CD4-positive, alpha-beta T cell treated with Interleukin-15 for 4 hours (primary cell): ENCODE measurements at places on chromosomes 2 and 18.

DNA sequence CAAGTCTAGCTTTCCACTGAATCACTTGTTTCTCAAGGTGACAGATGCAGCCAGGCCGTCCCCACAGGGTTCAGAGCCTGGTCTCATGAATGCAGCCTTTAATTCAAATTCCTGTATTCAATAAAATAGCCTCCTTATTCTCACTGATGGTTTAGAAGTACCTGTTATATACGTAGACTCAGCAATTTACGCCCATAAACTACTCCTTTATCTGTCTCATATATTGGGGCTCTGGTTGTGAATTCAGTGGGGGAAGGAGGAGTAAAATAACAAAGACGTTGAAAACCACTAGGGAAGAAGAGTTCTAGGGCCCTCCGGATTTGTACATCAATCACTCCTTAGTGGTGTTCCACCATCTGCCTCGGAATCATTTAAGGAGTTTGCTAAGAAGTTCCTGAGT, 1.7 kb downstream of the OBSL1 start:
- DNase-seq, result no peak

DNA sequence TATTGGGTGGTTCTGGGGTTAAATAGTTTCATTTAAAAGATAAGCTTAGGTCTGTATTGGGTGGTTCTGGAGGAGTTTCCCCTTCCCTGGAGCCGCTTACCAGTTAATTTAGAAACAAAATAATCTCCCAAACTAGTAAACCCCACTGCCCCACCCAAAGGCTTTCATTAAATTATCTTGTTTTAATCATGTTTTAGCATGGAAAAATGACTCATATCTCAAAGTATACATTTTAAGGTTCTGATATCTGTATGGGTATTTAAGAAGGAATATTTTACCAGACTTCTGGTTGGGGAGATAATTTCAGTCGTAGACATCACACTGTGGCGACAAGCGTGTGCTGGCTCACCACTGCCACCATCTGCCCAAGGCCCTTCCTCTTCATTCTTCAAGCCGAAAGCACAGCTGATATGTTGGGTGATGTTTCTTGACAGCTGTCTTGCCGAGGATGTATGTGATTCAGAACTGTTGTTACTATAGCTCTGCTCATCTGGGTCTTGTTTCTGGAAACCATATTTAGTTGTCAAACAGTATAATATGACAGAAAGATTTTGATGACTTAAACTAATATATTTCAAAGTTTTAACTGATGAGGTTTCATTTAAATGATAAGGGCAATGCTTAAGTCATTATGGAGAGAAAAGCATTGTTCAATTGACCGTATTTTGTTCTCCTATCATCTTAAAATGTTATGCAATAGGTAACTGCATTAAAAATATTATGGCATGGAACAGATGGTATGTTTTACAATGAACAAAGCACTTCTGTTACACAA, 5.1 kb downstream of the FIGLA start:
- DNase-seq, result peak; percentile 23

- no peak for DNase-seq
These were observed 491.2 kb downstream of the SUCLG1 start for GRCh38 chr2:83967854-83968253.

- no peak for DNase-seq
These were observed 84.7 kb downstream of the GLI2 start for GRCh38 chr2:120820263-120820952.

GRCh38 chr2:58886009-58886408, 644.9 kb upstream of the FANCL start:
- no peak for DNase-seq

- no peak for DNase-seq
These were observed 117.4 kb upstream of the ID2 start for GRCh38 chr2:8564475-8564874.

DNA sequence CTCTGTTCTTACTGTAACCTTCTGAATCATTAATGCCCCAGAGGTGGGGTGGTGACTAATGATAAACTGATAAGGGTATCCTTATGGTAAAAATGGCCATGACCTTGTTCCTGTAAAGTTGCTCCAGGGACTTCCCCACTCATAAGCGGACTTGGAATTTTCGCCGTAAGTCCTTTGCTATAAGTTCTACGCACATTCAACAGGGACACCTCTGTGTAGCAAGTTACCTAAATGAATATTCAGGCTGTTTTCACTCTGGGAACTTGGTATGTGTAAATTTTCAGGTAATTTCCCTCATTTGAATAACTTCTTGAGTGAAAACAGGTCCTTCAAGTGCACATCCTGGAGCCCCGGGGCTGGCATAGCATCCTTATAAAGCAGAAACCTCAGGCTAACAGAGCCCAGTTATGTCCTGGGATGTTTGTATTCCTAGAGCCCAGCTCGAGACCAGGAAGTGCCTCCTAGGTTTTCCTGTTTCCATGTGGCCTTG, 9.4 kb upstream of the AGFG1 start:
- no peak for DNase-seq

GRCh38 chr2:29397713-29398112, 282.5 kb downstream of the CLIP4 start:
- no peak for DNase-seq

DNA sequence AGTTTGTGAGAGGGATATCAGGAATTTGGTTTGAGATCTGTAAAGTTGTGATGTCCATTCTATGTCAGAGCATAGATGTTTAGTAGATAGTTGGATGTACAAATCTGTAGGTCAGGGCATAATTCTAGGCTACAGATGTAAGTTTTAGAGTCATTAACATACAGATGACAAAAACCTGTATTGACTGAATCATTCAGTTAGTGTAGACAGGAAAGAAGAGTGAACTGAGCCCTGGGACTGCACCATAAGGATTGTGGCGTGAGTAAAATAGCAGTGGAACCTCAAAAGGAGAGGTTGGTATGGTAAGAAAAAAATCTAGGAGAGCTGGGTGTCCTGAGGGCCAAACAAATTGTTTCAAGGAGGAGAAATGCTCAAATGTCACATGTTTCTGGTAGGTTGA, 73.1 kb upstream of the RPRM start:
- DNase-seq, result no peak

- DNase-seq, result no peak
These were observed 93.4 kb downstream of the PARD3B start for GRCh38 chr2:204638471-204639194.

DNA sequence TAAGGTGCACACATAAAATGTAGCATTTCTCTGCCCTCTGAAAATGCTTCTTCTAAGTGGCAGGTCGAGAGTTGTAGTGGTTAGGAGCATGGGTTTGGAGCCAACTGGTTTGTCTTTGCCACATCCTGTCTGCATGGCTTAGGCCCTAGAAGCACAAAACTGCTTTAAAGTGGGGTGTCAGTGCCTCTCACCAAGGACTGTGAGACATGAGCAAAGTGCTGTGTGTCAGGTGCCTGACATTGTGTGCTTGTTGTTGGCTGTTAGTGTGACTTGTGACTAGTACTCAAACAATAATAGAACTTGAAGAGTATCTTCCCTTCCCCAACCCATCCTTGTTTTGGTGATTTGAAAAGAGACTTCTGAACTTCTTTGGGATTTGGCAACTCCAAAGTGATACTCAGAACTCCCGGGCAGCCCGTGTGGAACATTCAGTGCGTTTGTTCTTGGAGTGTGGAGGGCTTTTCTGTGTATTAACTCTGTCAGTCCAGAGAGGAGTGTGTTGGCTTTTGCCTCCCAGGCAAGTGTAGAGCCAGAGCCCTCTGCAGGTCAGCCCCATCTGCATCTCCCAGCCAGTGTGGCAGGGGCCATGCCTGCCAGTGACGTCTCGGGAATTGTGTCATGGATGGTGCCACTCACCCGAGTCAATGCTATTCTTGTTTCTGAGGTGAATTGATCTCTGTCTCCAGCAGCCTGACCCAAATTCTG, 5.0 kb downstream of the MGAT5 start:
- peak; percentile 78 for DNase-seq

GRCh38 chr2:136214307-136215200, 96.6 kb upstream of the CXCR4 start:
- DNase-seq, result no peak

- DNase-seq, result no peak
These were observed 185.6 kb upstream of the COPS8 start for GRCh38 chr2:236899950-236900640.

- no peak for DNase-seq
These were observed 11.0 kb downstream of the CCBE1 start for GRCh38 chr18:59686260-59686659.

GRCh38 chr2:27891673-27892105, 1.2 kb downstream of the BABAM2 start:
- no peak for DNase-seq

GRCh38 chr2:42794271-42795046, 2.1 kb upstream of the HAAO start:
- no peak for DNase-seq

DNA sequence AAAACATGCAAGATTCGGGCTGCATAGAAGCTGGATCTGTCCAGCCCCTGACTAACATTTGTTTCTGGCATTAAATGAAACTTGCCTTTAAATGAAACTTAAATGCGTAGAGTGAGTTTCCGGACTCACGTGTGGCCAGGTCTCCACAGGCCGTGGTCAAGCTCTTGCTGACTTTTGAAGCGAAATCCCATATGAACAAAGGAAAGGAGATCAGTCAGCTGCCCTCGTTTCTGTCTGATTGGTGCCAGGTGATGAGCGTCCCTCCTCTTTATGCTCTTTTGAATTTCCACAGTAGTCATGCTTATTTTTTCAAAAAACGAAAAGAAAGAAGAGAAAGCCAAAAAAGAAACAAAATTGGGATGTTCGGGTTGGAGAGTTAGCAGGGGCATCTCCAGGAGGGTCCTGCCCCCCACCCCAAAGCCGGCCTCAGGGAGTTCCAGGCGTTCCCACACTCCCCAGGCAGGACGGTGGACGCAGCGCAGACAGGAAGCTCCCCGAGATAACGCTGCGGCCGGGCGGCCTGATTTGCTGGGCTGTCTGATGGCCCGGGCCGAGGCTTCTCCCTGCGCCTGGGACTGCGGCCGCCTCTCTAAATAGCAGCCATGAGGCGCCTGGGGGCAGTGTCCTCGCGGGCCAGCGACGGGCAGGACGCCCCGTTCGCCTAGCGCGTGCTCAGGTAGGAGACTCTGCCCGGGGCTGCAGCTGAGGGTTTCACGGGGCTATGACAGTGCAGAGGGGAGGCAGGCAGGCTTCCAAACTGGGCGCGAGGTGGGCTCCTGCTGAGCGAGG, at the start of gene COLEC11:
Gene COLEC11 (plus strand): TSS at position 620 of the 789 bp plus-strand sequence. CDS start 9,229 bp downstream, outside the sequence.
- DNase-seq, result no peak

DNA sequence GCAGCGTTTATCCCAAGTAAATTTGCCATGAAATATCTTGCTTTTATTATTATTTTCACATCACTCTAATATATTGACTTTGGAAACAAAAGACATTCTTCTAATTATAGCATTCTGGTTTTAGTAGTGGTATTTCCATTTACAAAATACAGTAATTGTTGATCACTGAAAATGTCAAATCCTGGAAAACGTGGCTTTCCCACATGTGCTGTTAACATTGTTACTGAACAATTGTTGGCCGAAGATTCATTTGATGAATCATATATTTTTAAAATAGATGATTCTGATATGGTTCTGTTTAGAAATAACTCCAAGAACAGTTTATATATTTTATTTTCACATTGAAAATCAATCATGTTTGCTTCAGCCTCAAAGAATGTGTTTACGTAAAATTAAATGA, 32.9 kb downstream of the SP140 start:
- no peak for DNase-seq

DNA sequence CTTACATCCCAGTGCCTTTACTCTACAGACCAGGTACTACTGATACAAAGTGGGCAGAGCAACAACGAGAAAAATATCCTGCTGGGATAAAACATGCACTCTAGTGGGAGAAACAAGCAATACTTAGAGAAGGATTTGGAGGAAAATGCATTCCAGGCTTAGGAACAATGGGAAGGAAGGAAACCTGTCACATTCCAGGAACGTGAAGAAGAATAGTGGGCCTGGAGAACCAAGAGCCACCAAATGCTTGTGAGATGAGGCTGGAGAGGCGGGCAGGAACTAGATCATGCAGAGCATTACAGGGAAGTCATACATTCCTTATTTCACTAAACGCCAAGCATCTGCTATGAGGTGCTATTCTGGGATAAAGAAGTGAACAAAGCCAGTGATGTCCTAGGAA, 342.3 kb downstream of the DCC start:
- DNase-seq, result no peak

GRCh38 chr18:58241877-58242276, 197.9 kb downstream of the NEDD4L start:
- no peak for DNase-seq

GRCh38 chr2:169647496-169647895, 46.7 kb downstream of the CFAP210 start:
- no peak for DNase-seq
